ENCODE measurements at places on chromosomes 3 and 15.

GRCh38 chr3:94561094-94561493, 498.2 kb downstream of the NSUN3 start:
- DNase-seq, result no peak

DNA sequence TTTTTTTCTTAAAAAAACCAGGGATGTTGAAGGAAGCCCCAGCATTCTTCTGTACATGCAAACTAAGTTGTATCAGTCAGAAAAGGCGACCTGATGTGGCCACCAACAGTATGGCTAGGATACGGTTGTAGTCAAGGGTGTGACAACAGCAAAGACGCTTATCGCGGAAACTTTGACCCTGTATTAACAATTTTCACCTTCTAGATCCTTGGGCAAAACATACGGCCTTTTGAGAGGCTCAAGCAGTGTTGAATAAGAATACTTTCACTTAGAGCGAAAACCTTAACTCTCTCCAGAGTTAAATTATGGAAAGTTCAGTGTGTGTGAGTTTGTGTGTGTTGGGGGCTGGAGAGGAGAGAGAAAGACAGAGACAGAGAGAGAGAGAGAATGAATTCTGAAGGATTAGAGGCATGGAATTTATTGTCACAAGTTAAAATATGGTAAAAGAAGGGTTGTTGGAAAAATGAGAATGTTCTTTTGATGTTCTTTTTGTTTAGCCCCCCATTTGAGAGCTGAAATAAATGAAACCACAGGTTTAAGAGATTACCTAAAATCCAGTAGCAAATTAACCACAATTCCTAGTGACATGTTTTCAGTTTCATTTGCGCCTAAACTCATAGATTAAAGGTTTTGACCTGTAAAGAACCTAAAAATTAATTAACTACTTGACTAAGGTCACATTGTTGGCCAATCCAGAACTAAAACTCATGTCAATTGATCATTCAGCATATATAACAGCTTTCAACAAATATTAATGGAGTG, 9.2 kb downstream of the ALCAM start:
- DNase-seq, result no peak

DNA sequence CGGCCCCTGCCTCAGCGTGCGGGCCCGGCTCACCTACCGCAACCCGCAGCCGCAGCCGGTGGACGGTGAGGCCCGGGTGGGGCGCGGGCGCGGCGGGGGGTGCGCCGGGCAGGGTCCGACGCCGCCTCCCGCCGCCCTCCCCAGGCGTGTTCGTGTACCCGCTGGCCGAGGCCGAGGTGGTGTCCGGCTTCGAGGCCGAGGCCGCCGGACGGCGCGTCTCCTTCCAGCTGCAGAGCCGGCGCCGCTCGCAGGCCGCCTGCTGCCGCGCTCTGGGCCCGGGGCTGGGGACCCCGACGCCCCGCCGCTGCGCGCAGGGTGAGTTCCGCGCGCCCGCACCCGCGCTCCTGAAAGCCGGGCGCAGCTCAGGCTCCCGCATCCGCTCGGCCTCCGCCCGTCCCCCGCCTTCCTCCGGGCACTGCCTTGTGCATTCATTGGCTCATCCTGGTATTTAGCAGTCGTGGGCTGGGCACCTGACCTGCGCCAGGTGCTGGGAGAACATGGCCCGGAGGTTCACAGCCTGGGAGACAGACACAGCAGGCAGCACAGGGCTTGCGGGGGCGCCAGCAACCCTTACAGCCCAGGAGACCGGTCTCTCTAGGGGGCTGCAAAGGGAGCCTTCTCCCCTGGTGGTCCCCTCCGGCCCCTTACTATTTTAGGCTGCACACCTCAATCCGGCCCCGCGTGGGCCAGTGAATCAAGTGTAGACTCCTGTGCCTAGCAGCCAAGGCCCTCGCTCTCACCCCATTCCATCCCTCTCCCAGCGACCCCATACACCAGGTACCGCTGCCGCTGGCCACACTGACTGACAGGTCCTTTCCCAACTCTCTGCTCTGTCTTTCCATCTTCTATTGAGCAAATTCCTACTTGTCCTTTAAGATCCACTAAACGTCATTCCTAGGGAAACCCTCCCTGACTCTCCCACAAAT, 1.5 kb downstream of the VWA5B2 start:
- DNase-seq, result no peak

GRCh38 chr15:59553879-59554735, 57.5 kb upstream of the GCNT3 start:
- DNase-seq, result no peak

DNA sequence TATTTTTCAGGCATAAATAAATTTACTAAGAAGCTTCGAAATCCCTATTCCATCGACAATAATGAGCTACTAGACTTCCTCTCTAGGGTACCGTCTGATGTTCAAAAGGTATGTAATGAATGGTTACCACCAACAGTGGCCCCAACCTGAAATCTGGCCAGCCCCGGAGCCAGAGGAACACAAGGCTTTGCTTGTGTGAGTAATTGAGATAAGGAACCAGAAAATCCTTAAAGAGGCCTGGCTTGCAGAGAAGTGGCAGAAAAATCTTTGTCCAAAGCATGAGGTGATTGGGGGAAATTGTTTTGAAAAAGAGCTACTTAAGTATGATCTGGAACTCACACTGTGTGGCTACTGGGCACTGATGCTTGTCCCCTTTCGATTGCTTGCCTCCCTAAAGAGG, 245.3 kb downstream of the MCTP2 start:
- no peak for DNase-seq

GRCh38 chr3:29644261-29644660, 363.4 kb downstream of the RBMS3 start:
- DNase-seq, result no peak

- DNase-seq, result no peak
Measured at GRCh38 chr3:111548092-111548491, 6.1 kb downstream of the CD96 start.

- DNase-seq, result no peak
Measured at GRCh38 chr3:113140876-113141275, 70.5 kb upstream of the BOC start.

DNA sequence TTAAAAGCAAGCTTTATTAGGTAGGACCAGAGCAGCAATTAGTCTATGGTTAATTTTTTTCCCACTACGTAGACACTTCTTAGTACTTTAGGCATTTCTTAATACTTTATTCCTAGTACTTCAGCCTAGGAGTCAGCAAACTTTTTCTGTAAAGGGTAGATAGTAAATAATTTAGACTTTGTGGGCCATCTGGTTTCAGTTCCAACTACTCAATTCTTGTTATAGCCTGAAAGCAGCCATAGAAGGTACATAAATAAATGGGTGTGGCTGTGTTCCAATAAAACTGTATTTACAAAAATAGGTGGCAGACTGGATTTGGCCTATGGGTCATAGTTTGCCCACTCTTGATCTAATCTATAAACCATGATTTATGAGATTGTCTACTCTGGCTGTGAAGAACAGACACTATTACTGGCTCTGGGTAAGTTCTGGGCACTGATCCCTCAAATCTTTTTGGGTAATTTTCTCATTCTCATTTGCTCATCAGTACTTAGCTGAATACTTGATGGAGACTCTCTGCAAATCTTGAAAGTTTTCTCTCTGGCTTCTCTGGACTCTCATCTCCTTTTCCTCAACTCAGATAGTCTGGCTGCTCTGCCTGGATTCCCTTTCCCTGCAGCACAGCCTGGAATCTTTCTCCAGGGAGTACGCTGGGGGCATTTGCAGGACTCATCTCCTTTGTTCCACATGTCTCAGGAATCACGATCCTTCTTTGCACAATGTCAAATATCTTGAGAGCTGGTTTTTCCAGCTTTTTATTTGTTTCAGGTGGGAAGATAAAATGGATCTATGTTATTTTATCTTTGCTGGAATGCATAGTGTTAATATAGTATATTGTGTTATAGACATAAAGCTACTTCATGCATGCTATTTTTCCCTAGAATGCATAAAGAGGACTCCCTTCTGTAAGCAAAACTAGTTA, 524.8 kb upstream of the TBL1XR1 start:
- DNase-seq, result no peak

- no peak for DNase-seq
Measured at GRCh38 chr15:43071451-43071850, 34.4 kb downstream of the UBR1 start.

DNA sequence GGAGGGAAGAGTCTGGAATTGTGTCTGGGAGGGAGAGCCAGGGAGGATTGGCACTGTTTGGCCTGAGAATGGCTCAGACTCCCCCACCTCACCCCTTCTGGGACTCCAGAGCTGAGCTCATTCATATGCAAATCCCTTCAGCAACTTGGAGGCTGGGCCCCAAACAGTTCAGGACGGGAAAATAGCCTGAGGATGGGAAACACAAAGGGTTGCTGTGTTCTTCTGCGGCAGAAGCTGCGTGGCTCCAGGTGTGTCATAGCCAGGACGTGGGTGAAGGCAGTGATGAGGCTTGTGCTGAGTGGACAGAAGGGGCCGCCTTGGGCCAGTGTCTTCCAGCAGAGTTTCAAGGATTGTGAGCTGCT, 16.6 kb downstream of the MASP1 start:
- no peak for DNase-seq

- DNase-seq, result no peak
Measured at GRCh38 chr3:147797095-147797494, 387.9 kb downstream of the ZIC1 start.

DNA sequence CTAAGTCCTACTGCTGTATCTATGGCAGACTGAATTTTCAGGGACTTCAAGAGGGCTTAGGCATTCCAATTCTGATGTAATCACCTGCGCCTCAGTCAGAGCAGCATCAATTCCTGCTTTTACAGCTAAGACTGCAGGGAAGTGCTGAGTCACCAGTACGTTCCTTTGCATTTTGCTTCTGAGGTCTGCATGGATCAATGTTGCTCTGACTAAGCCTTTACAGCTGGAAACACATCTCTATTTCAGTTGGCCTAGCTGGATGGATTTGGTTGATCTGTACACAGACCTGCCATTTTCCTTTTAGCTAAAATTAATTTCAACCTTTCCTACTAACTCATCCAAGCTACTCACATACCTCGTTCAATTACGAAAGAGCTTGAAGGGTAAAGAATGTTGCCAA, 51.3 kb downstream of the ETV5 start:
- no peak for DNase-seq

GRCh38 chr15:65211482-65211982, 259 bp upstream of the CILP start:
- DNase-seq, result no peak

DNA sequence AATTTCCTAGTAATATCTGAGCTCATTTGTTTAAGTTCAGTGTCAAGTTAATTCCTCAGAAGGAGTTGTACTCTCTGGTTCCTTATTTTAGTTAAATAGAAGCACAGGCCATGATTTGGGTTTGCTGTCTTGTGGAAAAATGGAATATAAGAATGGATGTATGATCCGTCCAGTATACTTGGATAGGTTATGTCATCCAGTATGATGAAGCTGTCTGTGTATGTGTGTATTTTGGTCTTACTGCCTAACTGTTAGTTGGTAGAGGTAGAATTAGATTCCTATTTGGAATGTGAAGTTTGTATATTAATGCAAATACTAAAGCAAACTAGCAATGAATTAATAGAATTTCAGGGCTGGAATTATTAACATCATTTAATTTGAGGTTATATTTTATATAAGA, 7.9 kb downstream of the KBTBD8 start:
- DNase-seq, result no peak

DNA sequence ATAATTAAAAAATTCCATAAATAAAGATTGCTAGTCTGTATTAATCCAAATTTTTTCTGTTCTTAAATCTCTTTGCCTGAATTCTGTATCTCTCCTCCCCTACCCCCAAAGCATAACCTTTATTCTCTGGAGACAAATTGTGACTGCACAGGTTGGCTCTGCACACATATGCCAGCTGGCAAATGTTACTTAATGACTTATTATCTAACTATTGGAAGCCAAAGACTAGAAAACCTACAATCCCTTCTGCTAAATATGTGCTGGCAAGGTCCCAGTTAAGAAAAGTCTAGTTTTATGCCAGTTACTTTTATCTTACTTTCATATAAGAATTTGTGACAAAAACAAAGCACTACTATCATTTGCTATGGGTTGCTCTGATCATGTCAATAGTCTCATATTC, 569.3 kb downstream of the MECOM start:
- DNase-seq, result no peak

DNA sequence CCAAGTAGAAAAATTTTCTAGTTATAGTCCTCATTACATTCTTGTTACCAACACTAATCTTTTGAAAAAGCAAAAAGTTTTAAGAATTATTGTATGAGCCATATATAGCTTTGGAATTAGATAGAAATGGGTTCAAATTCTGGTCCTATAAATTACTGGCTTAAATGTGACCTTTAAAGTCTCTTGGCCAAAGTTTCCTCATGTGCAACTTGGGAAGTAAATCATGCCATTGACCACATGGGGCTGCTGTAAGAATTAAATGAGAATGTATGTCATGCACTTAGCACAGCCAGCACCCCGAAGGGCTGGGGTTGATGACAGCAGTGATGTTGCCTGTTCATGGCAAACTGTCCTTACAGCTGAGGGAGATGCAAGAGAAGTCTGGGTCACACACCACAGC, 108.3 kb downstream of the TOP2B start:
- DNase-seq, result no peak

- DNase-seq, result no peak
Measured at GRCh38 chr15:67997996-67998395, 56.1 kb upstream of the PIAS1 start.

DNA sequence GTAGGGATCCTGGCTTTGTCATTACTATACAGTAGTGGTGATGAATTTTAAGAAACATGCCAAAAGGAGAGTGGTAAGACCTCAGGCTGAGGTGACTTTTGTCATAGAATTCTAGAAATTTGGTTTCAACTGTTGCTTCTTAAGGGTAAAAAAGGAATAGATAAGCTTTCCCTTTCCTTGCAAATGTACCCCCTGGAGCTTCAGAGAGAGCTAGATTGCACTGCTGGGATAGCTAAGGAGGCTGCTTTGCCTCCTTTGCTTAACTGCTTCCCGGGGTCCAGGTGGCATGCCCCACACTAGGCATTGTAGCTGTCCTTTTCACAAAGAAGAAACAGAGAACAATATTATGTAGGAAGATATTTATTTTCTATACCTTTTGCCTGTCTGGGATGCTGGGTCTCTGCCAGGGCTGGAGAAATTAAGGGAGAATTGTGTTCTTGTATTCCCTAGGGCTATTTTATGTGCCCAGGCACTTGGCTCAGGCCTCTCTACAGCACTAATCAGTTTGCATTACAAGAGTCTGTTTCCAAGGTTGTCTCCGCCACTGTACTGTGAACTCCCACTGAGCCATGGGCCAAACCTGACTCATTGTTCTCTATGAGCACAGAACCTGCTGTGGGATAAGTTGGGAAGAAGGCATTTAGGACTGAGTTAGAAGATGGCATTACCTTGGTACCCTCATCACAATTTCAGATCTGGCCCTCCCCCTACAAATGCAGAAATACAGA, 460.0 kb downstream of the PDCD6IP start:
- no peak for DNase-seq

DNA sequence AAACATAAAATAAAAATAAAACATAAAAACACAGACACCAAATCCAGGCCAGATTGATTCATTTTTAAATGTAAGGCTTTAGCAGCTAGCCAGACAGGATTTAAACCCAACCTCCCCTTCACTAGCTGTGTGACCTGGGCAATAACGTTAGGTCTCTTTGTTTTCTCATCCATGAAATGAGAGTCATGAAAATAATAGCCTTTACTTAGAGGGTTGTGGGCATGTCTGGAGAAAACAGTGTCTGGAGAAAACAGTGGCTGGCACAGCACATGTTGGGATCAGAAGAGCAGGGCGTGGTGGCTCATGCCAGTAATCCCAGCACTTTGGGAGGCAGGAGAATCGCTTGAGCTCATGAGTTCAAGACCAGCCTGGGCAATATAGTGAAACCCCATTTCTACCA, 1.9 kb upstream of the DPPA4 start:
- DNase-seq, result no peak

GRCh38 chr15:83380682-83381081, 66.5 kb upstream of the SH3GL3 start:
- DNase-seq, result no peak

GRCh38 chr3:134359121-134360010, 14.9 kb downstream of the AMOTL2 start:
- no peak for DNase-seq

GRCh38 chr3:42699511-42699971, 3.1 kb downstream of the HHATL start:
- no peak for DNase-seq

Data from stimulated activated CD4-positive, alpha-beta T cell treated with anti-CD3 and anti-CD28 coated beads, Interleukin-1b, Interleukin-23, amount 100 ng/mL, for 24 hours (primary cell).